ENCODE measurements at places on chromosomes 7 and 10. TPM values are rescaled to one million over a fixed set of nuclear protein-coding genes. Genes with fewer than 3 reads are reported as not detected.

PLEKHA8 gene
- 3.1 TPM for polyA plus RNA-seq

OPALIN gene
- not detected for polyA plus RNA-seq

RAMP3 gene
- polyA plus RNA-seq = 14.7 TPM

EZH2 gene
- 0.75 TPM for polyA plus RNA-seq

LHFPL3 gene
- not detected for polyA plus RNA-seq

IDI2 gene
- polyA plus RNA-seq = 0.10 TPM

TRIM24 gene
- 3.3 TPM for polyA plus RNA-seq

NKX6-2 gene
- polyA plus RNA-seq = not detected

PDZD7 gene
- polyA plus RNA-seq = 3.9 TPM

PON3 gene
- polyA plus RNA-seq = 2.5 TPM

CFAP69 gene
- polyA plus RNA-seq = 1.8 TPM

CNPY1 gene
- polyA plus RNA-seq = not detected

HYCC1 gene
- polyA plus RNA-seq = 23.8 TPM

CYP2C19 gene
- polyA plus RNA-seq = 1.5 TPM

AKR1D1 gene
- polyA plus RNA-seq = not detected

CCL24 gene
- 1.00 TPM for polyA plus RNA-seq

PLPP4 gene
- not detected for polyA plus RNA-seq

ANXA8 gene
- 0.82 TPM for polyA plus RNA-seq

EGR2 gene
- polyA plus RNA-seq = 1.1 TPM

ECHDC3 gene
- polyA plus RNA-seq = 6.0 TPM

EEPD1 gene
- polyA plus RNA-seq = 100 TPM

GPAM gene
- 2.6 TPM for polyA plus RNA-seq
